ENCODE measurements at places on chromosomes 7 and 10. TPM values are rescaled to one million over a fixed set of nuclear protein-coding genes. Genes with fewer than 3 reads are reported as not detected.

Gene CUZD1
- total RNA-seq = 0.47 TPM

Gene CDC14C
- total RNA-seq = not detected

Gene GNAT3
- total RNA-seq = not detected

Gene SFXN3
- 70.2 TPM for total RNA-seq

Gene INMT
- not detected for total RNA-seq

Gene STEAP1B
- total RNA-seq = 0.08 TPM

Gene VAX1
- not detected for total RNA-seq

Gene FGFR2
- total RNA-seq = not detected

- peak; percentile 82 for DNase-seq
These were observed 128.2 kb upstream of the CHST15 start for GRCh38 chr10:124221356-124222317.

GRCh38 chr10:101841826-101842225 lies 1.8 kb downstream of the KCNIP2 start:
- DNase-seq = no peak

- no peak for DNase-seq
These were observed 183.3 kb upstream of the PRKCQ start for GRCh38 chr10:6763423-6763822.

DNA sequence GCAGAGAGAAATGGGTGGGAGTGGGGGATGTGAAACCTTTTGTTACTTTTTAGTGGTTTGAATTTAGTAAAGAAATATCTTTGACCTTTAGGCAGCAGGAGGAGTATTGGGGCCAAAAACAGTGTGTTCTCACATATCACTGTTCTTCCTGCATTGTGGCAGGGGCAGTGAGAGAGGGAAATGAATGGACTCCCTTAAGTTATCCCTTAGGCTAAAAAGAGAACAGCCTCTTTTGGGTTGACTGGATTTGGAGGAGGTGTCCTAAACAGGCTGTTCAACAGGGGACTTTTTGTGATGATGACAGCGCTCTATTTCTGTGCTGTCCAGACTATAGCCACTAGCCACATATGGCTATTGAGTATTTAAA lies 22.3 kb downstream of the ZNF775 start:
- no peak for DNase-seq

GRCh38 chr7:150947241-150947745 lies 30.8 kb downstream of the KCNH2 start:
- DNase-seq = no peak

DNA sequence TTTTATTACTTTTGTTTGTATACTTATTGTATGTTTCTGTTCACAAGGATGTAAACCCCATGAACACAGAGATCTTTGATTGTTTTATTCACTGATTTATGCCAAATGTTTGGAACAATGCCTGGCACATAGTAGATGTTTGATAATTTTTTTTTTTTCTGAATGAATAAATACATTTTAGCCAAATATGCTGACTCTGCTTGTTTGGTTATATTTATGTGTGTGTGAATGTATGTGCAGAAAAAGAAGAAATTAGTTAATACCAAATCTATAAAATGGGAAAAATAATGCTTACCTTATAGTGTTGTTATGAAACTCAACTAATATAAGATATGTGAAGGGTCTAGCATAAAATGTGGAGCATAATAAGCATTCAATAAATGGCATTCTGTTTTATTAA lies 203.9 kb downstream of the MDFIC start:
- no peak for DNase-seq

DNA sequence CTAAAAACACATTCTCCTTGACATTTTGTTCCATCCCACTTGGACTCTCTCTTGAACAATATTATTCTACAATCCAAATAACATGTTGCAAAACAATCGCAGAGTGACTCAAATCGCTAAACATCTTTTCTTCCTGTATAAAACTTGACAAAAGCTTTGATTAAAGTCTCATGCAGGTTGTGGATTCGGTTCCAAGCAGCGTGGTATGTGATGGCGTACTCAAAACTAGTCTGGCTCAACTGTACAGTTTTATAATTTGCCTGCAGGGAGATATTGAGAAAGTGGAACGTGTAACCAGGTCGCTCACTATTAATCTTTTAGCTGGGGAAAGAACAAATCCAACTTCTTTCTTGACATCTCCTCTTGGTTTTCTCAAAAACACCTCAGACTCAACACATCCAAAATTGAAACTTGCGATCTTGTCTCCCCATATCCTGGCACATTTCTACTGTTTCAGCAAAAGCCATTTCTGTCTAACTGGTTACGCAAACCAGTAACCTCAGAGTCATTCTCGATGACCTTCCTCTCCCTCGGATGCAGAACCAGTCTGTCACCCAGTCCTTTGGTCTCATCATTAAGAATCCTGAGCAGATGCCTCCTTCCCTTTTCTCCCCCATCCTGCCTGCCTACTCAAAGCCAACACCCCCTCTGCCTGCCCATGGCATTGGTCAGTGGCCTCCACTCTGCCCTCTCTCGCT lies 100.1 kb downstream of the CACNB2 start:
- DNase-seq = no peak

GRCh38 chr7:69208276-69208675 lies 390.0 kb upstream of the AUTS2 start:
- DNase-seq = no peak

- peak; percentile 60 for DNase-seq
These were observed 17.1 kb downstream of the MBL2 start for GRCh38 chr10:52755297-52756062.

DNA sequence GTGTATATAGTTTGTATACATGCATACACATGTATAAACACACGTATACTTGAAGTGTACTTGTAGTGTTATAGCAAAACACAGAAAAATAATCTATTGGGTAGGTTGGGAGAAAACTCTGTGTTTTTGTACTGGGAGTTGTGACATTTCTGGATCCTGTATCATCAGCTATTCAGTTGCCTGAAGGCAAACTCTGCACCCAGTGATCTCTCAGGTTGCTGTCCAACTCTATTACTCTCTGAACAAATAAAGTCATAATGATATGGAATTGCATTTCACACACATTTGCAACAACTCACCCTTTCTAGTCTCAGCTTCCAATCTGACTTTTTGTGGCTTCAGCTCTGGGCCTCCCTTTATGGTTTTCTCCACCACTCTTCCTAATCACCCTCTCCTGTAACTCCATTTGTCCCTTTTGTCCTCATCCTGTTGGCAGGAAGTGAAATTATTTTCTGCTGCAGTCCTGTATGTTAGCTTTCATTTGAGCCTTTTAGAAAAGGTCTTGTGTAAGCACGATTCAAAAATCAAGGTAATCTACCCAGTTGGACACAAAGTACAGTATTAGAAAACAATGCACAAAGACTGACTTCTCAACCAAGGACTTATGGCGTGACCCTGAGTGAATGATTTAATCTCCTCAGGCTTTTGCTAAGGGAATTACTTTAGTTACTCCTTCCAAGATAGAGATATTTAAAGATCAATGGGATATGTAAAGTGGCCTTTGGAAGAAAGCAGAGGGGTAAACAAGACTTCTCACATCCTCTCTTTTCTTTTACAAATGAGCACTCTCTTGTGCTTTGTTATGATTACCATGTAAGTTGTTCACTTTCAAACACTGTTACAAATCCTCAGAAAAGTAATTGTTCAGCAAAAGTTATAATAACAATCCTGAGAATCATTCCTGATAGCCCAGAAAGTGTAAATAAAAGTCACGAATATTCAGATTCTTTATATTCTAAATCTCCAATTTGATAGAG lies 249.1 kb downstream of the KCND2 start:
- DNase-seq = no peak

GRCh38 chr10:58641708-58642107 lies 129.0 kb downstream of the BICC1 start:
- peak; percentile 18 for DNase-seq

DNA sequence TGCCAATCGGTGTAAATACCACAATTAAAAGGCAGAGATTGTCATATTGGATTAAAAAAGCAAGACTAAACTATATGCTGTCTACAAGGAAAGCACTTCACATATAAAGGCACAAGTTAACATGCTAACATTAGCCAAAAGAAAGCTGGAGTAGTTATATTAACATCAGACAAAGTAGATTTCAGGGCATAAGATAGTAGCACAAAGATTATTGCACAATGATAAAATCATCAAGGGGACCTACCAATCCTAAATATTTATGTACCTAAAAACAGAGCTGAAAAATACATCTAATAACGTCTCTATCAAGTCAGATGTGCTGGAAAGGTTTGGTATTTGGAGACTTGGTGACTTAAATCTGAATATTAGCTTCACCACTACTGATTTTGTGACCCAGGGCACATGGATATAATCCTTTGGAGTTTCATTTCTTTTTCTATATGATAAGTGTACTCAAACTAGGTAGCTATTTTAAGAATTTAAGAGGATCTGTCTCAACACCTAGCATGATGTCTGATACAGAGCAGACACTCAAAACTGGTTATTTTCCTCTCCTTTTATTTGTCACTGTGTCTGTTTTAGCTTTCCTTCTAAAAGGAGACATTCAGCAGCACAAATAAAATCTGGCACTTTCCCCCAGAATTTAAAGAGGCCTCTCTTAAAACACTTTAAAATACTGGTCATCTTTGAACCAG lies 156.5 kb downstream of the DOCK4 start:
- DNase-seq = no peak

- no peak for DNase-seq
These were observed 125.8 kb downstream of the FAM107B start for GRCh38 chr10:14648946-14649345.

DNA sequence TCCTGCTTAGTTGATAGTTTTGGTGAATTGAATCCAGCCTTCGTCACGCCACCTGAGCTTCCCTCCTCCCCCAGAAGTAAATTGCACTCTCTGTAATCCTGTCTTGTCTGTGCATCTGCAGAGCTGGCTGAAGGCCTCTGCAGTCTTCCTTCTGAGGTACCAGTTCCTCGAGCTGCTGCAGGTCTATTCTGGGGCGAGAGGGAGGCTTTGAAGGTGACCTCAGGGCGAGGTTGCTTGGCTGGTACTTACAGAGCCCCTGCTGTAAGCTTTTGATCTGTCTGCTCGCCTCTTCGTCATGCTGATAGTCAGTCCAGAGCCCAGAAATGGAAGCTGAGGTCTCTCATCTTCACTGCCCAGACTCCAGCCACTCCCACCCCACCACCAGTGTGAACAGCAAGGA lies 513.6 kb upstream of the FOXK1 start:
- DNase-seq = no peak

GRCh38 chr10:104028146-104028545 lies 57.5 kb downstream of the COL17A1 start:
- DNase-seq = no peak

GRCh38 chr10:48506147-48506917 lies 98.5 kb downstream of the ARHGAP22 start:
- DNase-seq = peak; percentile 44
